ENCODE measurements at places on chromosomes 3 and 15.
A peak's percentile ranks its signal among the peaks of the same experiment; 100 is the strongest.

DNA sequence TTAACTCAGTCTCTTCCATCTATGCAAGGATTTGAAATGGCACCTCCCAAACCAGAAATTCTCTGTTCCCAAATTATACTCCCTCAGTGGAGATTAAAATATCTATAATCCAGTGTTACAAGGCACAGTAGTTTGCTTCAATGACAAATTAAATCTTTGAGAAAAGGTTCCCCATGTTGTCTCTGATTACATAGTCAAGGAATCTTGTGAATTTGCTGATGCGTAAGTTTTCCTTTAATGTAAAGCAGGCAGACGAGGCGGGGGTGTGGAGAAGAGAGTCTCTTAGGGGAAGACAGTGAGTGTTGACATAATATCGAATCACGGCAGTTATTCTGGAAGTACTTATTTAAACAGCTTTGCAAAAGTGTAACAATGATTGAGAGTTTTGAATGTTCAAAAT, 236.4 kb upstream of the RARB start:
- no peak for DNase-seq

DNA sequence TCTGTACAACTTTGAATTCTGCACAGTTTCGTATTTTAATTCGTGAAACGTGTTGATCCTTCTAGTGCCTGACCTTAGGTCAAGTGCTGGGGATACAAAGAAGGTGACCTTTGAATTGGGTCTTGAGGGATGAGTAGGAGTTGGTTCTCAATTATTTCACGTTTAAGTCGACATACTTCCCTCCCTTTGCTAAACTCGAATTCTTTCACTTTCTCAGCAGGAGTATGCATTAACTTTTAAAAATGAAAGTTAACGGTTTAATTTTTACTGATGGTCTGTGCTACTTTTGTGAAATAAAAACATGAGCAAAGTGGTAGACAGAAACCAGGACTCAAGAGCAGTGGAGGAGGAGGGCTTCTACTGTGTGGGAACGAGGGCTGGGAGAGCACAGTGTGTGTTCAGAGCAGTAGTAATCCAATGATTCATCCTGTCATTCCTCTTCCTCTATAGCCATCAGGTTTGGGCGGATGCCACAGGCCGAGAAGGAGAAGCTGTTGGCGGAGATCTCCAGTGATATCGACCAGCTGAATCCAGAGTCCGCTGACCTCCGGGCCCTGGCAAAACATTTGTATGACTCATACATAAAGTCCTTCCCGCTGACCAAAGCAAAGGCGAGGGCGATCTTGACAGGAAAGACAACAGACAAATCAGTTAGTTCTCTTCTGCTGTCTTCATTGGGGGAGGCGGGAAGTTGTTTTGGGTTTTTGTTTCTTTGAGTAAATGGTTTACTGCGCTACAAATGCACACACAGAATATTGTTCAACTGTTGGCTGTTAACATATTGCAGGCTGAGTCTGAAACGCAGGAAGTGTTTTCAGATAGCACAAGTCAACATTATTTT, 78.6 kb upstream of the TSEN2 start:
- peak; percentile 60 for DNase-seq

DNA sequence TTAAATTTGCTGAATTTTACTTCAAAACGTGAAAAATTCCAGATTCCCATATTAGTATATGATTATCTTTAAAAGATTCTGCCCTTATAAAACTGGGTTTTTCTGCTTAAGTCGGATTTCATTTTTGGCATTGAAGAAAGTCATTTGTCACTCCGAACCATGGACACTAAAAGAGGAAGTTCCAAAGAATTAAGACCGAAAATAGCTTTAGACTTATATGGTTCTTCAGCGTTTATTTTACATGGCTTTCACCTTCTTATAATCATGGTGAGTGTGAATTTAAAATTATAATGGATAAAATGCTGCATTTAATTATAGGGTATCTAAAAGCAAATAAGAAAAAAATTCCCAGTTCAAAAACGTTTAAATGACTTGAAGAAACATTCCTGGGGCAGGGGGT, 1.0 kb downstream of the C3orf38 start:
- DNase-seq: no peak

- DNase-seq: no peak
Observed at GRCh38 chr3:11447584-11448200, 175.5 kb downstream of the ATG7 start.

GRCh38 chr15:48336940-48337339, 5.7 kb downstream of the DUT start:
- no peak for DNase-seq

- DNase-seq: no peak
Observed at GRCh38 chr3:87052499-87053260, 61.7 kb upstream of the VGLL3 start.

GRCh38 chr15:51299187-51300015, 39.0 kb downstream of the CYP19A1 start:
- no peak for DNase-seq

GRCh38 chr3:184176377-184177330, 2.0 kb downstream of the AP2M1 start:
- peak; percentile 91 for DNase-seq

GRCh38 chr15:72033711-72034110, 84.2 kb downstream of the MYO9A start:
- peak; percentile 5 for DNase-seq

DNA sequence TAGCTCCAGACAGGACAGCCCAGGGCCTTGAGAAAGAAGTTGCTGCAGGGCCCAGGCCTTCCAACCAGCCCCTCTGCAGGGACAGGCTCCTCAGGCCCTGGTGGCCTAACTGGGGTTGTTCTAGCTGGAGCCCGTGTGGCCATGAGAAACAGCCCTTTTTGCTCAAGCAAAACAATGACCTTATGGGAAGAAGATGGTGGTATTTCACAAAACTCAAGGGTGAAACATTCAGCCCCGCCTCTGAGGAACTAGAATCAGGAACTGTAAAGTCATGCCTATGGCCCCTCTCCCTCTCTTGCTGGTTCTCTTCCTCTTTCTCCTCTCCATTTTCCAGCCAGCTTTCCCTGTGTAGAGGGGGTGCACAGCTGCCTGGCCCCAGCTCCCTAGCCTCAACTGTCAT, 273.3 kb downstream of the RPLP1 start:
- no peak for DNase-seq
